ENCODE measurements at places on chromosomes 1 and 21.

DNA sequence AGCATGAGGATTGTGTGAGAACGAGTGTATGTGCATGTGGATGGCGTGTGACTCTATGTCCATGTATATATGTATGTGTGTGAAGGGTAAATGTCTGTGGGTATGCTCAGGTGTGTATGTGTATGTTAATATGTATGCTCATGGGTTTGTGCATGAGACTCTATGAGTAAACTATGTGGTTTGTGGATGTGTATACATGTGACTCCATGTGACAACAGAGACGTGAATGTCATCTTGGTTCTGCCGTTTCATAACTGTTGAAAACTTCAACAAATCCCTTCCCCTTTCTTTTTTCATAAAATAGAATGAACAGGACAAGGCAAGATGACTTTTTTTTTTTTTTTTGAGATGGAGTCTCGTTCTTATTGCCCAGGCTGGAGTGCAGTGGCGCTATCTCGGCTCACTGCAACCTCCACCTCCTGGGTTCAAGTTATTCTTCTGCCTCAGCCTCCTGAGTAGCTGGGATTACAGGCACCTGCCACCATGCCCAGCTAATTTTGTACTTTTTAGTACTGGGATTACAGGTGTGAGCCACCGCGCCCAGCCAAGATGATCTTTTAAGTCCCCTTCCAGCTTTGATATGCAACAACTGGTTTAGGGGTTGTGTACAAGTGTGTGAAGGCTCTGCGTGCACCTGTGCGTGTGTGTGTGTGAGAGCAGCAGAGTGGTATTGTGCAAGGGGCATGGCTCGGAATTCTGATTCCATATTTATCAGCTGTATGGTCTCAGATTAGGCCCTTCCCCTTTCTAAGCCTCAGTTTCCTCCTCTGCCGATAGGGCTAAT, 106.3 kb downstream of the EBNA1BP2 start:
- DNase-seq, result no peak

- DNase-seq, result no peak
Observed at GRCh38 chr21:14466715-14467114, 79.4 kb downstream of the SAMSN1 start.

DNA sequence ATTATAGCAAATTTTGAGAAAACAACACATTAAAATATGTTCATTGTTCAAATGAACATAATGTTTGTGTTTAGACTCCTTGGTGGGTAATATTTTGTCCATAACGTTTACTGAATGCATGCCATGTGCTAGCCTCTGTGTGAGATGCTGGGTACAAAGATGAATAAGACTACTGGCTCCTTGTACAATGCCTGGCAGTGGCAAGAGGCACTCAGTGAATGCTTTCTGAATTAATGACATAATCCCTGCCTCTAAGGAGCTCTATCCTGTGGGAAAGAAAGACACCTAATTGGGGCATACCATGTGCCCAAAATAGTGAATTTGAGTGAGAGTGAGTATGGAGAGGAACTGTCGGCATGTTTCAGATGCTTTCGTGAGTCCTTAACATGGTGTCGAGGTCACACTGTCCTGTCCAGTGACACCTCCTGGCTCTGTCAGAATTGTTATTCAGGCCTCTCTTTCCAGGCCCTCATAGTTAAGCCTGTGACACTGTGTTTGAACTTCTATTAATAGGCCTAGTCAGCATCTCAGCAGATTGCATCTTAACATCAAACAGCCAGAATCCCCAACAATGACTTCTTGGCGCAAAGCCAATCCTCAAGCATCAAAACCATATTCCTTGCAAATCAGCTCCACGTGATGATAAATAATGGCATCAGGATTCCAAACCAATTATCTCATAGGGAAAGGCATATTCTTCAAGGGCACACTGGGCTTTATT, 32.8 kb upstream of the S1PR1 start:
- DNase-seq, result no peak

- no peak for DNase-seq
Observed at GRCh38 chr1:115320377-115320776, 17.7 kb downstream of the NGF start.

GRCh38 chr1:221669441-221669840, 72.4 kb downstream of the DUSP10 start:
- no peak for DNase-seq

- no peak for DNase-seq
Observed at GRCh38 chr1:179767996-179768395, 24.9 kb downstream of the FAM163A start.

DNA sequence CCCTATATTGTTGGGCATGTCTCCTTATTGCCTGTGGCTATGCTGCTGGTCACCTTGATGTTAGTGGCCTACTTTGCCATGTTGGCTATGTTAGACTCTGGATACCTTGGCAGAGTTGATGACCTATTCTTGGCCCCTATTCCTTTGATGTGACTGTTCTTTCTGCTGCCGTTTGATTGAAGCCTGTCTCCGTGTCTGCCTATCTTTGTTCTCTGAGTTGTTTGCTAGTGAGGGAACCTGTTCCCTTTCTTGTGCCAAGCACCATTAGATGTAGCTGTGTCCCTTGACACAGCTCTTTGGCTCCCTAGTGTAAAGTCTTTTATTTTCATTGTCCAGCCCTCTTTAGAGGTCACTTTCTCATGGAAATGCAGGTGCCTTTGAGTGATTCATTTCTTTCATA, 28.7 kb upstream of the PAPPA2 start:
- DNase-seq, result no peak

DNA sequence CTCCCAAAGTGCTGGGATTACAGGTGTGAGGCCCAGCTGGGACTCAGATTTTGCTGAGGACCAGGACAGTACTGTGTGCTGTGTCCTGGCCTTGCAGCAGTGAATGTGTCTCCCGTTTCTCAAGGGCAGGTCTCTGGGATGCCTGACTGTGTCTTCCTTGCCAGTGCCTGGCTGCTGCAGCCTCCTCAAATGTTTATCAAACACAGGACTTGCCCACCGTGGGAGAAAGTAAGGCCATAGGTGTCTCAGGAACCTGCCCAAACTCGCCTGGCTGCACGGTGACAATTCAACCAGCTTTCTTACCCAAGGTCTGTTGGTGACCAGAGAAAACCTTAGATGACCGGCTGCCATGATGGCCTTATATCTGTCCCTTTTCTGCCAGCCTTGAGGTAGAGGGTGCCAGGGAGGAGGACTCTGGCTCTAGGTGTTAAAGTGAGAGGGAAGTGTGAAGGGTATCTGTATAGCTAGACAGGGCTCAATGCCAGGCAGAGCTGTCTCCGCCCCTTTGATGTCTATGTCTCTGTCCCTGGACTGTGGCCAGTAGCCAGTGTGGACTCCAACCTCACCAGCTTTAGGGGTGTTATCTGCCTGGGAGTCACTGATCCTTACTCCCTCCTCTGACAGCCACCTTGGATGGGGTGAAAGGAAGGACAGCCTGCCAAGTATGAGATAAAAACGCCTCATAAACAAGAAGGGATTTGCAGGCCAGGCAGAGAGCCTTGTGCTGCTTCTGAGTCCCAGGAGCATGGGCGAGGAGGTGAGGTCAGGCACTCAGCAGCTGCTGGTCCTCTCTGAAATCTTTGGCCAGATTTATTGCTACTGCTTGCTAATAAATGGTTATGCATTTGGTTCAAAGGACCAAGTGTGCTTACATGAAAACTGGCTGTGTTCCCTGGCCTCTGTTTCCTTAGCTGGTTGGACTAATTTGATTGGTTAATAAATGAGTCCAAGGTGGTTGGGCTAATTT, 22.3 kb downstream of the IL6R start:
- no peak for DNase-seq

DNA sequence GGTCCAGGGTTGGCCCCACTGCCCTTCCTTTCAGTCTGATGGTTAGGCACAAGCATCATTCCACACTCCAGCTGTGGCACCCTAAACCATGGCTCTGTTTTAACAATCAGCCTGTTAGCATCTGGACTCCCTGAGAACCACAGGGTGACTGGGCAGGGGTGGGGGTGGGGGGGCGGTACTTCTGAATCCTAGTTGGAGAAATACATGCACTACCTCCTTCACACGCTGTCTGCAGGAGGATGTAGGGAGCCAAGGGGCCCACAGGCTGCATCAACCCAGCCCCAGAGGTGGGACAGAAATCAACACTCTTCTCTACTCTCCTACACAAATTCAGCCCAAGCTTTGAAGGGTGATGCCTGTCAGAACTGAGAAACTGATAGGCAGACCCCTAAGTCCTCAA, 23.8 kb downstream of the DDX20 start:
- no peak for DNase-seq

DNA sequence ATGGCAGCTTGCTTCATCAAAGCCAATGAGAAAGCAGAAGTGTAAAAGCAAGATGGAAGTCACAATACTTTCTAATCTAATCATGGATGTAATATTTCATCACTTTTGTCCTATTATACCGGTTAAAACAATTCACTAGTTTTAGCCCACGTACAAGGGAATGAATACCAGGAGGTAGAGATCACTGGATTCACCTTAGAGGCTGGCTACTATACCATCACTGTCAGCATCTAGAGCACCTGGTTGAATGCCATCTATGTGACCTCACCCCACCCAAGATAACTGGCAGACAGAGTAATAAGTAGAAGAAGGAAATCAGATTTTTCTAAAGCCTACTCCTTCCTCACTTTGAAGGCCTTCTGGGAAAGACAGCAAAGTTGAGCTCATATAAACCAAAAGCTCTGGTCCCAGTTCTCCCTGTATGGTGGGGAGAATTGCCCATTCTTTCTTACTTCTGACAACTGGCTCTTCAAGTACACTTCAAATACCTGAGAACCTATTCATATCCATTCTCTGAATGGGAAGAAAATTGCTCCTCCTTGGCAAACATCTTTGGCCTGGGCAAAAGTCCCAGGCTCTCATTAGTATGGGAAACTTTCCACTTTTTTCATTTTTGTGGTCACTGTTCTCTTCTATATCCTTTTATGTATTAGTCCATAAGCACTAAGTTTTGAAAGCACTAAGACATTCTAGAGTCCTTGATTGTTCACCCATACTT, 24.8 kb downstream of the HSD3B1 start:
- no peak for DNase-seq

DNA sequence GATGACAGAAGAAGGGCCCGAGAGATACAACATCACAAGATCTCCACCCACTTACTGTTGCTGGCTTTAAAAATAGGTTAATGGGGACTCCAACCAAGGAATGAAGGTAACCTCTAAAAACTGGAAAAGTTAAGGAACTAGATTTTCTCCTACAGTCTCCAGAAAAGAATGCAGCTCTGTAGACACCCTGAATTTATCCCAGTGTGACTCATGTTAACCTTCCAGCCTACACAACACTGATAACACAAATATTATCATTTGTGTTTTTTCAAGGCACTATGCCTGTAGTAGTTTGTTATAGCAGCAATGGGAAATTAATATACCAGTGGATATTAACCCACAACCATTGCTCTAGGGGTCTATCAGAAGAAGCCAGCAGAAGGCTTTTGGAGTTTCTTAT, 730.7 kb upstream of the ZP4 start:
- no peak for DNase-seq

DNA sequence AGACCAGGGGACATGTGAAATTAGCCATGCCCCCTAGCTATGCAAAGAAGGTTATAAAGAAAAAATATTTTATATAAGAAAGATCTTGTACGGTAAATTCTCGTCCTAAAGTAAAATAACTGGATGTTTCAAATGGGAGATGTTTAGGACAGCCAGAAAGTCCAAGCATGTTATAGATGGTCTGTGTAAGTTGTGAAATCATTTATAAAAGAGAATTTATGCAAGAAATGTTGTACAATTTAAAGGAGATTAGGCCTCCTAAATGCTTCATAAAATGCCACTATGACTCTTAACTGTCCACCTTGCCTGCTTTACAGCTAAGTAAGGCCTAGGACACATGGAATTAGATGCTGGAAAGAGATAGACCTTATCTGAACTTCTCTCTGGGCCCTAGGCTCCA, 118.1 kb upstream of the POGK start:
- peak; percentile 29 for DNase-seq

DNA sequence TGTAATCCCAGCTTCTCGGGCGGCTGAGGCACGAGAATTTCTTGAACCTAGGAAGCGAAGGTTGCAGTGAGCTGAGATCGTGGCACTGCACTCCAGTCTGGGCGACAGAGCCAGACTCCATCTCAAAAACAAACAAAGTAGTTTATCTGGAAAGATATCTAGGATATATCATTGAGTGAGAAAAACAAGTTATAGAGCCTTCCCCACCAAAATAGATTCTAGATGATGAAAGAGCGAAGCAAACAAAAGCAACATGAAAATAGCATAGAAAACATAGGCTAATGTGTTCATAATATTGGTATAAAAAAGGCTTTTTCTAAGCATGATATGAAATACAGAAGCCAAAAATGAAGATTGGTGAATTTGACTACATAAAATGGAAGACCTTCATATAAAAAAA, 52.1 kb downstream of the ZFYVE9 start:
- no peak for DNase-seq

DNA sequence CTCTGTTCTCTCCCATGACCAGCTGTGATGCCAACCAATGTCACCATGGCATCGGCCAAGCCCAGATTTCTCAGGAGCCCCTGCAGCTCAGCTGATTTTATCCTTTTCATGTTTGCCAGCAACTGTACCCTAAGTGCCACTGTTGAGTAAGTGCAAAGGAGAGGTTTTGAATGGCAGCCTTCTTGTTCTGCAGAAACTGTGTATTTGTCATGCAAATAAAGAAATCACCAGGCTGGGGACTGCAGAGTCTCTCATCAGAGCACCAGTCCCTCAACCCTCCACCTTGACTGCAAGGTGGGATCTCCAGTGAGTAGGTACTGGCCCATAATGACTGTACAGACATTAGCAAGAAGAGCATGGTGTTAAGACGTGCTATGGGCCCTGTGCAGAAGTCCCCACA, 26.6 kb downstream of the C8B start:
- DNase-seq, result no peak

- no peak for DNase-seq
Observed at GRCh38 chr1:232059726-232060374, 433.3 kb downstream of the DISC1 start.

GRCh38 chr1:67889953-67890567, 56.8 kb upstream of the GNG12 start:
- peak; percentile 68 for DNase-seq

GRCh38 chr1:209756615-209757445, 977 bp downstream of the TRAF3IP3 start:
- peak; percentile 17 for DNase-seq

DNA sequence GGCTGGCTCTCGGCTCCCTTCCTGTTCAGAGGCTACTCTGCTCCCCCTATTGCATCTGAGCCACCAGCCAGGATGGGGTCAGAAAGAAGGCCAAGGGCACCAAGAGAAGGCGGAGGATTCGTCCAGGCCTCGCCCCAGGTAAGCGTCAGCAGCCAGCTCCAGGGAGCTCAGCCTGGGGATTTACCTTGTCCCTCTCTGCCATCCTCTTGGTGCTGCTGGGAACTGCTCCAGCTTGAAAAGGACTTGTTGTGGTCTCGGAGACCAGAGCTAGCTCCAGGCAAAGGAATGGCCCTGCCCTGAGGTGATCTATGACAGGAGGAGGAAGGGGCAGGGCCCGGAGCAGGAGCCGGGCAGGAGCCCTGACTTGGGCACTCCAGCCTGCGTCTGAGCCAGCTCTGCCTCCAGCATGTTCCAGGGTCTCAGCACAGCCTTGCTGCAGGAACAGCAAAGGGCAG, 113.7 kb upstream of the IFFO2 start:
- no peak for DNase-seq

DNA sequence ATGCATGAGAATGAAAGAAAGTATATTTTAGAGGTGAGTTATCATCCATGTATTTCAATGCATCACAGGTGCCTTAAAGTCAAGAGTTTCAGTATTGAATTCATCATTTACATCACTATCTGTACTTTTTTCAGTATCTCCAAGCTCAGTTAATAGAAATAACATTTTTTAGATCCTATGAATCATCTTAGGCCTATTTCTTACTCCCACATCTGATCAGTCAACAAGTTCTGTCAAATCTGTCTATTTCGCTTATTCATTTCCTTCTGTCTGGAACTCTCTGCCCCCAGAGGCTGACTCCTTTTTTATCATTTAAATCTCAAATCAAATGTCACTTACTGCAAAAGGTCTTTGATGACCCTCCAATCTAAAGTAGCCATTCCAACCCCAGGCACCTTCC, 295.2 kb downstream of the LRRC7 start:
- no peak for DNase-seq

Measured in common myeloid progenitor, CD34-positive (primary cell).